Neural progenitor cell (in vitro differentiated cells): ENCODE measurements at places on chromosomes 11 and 22. TPM values are rescaled to one million over a fixed set of nuclear protein-coding genes. Genes with fewer than 3 reads are reported as not detected.

GRCh38 chr22:31036671-31037550 lies 44.2 kb upstream of the SMTN start:
- DNase-seq = no peak
- H3K36me3 ChIP-seq = no peaks in the 10 kb centered on the region
- H3K4me1 ChIP-seq = no peaks in the 10 kb centered on the region
- no peak overlapping the region for H3K4me3 ChIP-seq
- no peak overlapping the region for H3K27ac ChIP-seq

Gene APOA5
- 0.25 TPM in 1 of 2 replicates, not detected in the other for total RNA-seq

DNA sequence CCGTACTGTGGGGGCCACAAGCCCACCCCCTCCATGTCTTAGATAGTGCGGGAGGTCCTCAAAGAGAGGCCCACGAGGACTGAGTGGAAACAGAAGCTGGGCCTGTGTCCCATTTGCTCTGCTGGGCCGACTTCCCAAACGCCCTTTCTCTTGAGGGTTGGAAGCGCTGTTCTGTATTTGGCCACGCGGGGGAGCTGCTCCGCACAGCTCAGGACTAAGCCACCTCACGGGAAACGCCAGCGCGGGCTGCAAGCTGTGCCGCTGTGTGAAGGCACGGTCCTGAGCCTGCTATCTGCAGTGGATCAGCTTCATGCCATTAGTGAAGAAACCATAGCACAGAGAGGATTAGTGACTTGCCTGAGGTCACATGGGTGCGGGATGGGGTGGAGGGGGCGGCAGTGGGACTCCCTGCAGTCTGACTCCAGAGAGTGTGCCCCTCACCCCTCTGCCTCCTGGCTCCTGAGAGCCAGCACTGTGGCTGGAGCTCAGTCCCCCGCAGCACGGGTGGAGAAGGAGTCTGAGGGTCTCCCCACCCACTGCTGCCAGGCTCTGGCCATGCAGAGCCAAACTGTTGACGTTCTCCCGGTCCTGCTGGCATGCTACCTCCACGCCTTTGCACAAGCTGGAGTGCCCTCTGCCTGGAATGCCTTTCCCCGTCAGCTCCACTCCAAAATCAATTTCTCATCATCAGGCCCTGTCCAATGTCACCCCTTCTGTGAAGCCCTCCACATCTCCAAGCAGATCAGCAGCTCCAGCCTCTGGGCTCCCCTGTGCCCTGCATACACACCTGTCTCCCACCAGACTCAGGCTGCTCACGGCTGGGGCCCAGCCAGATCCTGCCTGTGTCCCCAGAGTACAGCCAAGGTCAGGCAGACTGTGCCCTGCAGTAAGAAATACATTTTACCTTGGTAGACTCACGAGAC lies 51.5 kb upstream of the LRRC32 start:
- no peak overlapping the region for H3K27ac ChIP-seq
- no peak overlapping the region for H3K4me3 ChIP-seq
- H3K27me3 ChIP-seq = peaks cover 4% of the 10 kb centered on the region
- H3K36me3 ChIP-seq = no peaks in the 10 kb centered on the region
- DNase-seq = peak; percentile 90

DNA sequence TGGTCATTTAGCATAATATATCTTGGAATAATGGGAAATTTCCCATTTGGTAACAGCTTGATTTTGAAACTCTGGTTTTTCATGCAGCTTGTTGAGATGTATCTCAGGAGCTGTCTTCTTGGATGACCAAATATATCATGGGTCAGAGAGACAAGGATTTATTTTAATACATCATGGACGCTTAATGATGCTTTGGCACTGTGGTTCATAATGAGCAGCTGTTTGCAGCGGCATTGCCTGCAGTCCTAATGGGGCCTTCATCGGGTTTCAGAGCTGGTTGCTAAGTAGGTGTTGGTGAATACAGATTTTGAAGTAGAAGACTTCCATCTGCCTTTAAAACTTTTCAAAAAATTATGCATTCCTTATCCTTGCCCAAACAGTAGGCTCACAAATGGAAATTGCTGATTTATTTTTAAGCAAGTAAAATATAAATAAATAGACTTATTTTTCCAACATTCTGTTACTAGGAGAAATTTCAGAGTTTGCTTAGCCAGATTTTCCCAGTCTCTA lies 389.5 kb upstream of the FAT3 start:
- DNase-seq = no peak
- no peak overlapping the region for H3K27ac ChIP-seq
- no peak overlapping the region for H3K4me3 ChIP-seq

DNA sequence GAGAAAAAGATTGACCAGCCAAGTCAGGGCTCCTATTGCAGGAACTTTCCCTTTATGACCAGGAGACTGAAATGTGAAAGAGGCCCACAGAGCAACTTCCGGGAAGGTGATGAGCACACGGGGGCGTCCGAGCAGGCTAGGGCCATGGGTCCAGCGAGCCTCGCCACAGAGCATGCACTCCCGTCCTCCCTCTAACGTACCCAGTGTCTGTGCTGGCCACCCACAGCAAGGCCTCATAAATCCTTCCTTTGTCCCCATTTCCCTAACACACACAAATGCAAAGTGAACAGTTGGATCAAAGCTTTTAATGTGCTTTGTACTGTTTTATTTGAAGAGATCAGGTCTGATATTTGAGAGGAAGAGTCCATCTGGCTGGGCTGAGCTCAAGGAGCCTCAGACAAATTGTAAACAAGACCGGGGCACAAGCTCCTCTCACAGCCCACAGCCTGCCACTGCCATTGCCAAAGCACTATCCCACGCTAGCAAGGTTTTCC lies 44.3 kb downstream of the BLID start:
- no peaks in the 10 kb centered on the region for H3K27me3 ChIP-seq
- H3K27ac ChIP-seq = no peak overlapping the region
- H3K4me1 ChIP-seq = peaks cover 4% of the 10 kb centered on the region
- peak; percentile 35 for DNase-seq
- H3K36me3 ChIP-seq = no peaks in the 10 kb centered on the region
